Stimulated activated memory B cell treated with anti-CD40 and anti-IgM and Interleukin-4, amounts not matched to agents 10 μg/mL and 1 μg/mL and 100 μg/mL, for 72 hours (primary cell): ENCODE measurements at places on chromosomes 4 and X.

DNA sequence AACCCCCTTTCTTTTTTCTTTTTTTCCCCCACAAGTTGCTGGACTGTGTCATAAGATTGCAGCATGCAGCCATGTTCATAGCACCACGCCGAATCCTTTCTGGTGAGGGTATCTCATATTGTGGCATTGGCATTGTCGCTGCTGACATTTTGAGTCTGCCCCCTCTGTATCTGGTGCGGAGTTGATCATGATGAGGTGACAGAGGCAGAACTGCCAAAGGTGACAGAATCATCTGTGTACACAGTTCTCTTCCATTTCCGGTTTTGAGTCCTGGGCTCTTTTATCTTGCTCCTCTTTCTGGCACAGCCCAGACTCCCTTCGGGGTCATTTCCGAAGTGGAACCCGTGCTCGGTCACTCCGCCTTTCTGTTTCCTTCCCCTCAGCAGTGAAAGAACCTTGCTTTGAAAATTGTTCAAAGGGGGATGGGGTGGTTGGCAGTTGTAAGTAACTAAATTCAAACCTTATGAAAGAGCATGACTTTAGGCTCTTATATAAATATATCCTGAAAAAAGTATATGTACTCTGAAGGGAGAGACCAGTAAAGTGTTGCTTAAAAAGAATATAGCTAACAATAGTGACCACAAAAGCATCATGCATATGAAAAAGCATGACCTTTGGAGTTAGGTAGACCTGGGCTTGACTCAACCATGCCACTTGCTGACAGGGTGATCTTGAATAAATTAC, 55.0 kb upstream of the BMP2K start:
- peak; percentile 73 for ATAC-seq

DNA sequence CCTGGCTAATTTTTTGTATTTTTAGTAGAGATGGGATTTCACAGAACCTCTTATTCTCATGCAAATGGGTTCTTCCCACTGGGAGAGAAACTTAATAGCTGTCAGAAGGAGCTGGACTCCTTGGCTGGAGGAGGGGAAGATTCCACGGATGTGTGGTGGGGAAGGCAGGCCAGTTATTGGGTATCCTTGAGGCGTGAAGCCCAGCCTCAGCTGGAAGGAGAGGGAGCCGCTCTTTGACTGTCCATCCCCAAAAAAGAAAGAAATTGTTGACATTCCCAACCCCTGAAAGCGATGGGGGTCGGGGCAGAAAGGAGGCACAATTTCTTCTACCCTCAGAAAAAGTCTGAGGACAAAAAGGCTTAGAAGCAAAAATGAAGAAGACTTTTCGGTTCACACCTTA, 983.1 kb upstream of the PABPC4L start:
- no peak for ATAC-seq

DNA sequence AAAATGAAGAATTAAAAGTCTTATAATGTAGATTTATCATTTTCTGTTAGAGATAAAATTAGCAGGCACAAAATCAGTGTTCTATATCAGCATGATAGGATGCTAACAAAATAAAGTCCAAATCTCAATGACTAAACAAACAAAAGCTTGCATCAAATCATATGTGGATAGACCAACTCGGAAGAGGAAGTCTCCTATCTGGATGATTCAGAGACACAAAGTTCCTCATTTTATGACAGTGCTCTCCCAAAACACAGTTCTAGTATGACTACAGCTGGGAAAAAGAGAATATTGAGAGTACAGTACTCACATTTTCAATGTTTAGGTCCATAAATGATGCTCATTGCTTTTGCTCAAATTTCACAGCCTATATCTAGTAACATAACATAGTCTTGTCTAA, 376.1 kb upstream of the CTSO start:
- ATAC-seq: no peak

DNA sequence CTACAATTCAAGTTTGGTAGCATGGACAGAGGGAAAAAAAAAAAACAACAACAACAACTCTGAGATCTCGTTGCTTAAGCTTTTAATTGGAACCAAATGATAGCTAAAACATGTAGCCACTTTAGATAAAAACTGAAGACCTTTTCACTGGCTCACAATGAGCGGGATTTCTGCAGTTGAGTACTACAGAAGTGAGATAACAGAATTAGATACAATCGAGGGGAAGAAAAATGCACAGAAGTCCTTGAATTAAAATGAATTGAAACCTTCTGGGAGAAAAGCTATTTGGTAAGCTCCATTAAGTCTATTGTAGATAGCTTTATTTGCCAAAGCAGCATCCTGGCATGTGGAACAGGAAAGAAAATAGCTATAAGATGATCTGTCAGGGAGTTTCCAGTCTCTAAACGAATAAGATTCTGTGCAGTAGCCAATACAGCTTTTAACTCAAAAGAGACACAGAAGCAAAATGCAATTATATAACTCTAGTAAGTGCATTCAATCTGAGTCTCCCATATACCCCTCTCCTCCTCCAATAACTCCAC, 248.5 kb downstream of the ENOX2 start:
- ATAC-seq: no peak

DNA sequence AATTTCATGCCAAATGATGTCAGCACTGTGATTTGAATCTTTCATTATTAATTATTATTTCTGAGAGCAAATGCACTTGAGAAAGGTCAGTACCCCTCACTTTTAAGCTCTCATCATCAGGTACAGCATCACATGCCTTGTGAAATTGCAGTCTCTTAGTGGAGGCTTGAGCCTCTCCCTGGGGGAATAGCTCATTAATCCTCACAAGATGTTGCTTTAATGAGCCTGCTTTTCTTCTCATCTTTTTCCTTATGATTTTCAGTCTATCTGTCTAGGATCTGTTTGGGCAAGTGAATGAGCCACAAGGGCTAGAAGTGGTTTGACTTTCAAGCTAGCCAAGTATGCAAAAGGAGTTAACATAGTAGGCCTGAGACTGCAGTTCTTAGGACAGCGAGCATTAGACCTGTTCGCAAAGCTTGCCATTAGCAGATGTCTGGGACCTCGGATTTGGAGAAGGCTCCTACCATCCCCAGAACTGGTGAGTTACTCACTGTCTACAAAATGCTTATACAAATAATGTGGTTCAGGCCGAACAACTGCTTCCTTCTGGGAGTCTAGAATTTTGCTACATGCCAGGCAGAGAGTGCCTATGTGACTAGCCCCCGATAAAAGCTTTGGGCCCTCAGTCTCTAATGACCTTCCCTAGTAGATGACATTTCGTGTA, 174.5 kb downstream of the IL15 start:
- no peak for ATAC-seq
